Activated CD4-positive, alpha-beta memory T cell treated with anti-CD3 and anti-CD28 coated beads, Interleukin-2, amount 10 ng/mL, durations not matched to agents 7 days and 5 days (primary cell): ENCODE measurements at places on chromosomes 1 and 21.

DNA sequence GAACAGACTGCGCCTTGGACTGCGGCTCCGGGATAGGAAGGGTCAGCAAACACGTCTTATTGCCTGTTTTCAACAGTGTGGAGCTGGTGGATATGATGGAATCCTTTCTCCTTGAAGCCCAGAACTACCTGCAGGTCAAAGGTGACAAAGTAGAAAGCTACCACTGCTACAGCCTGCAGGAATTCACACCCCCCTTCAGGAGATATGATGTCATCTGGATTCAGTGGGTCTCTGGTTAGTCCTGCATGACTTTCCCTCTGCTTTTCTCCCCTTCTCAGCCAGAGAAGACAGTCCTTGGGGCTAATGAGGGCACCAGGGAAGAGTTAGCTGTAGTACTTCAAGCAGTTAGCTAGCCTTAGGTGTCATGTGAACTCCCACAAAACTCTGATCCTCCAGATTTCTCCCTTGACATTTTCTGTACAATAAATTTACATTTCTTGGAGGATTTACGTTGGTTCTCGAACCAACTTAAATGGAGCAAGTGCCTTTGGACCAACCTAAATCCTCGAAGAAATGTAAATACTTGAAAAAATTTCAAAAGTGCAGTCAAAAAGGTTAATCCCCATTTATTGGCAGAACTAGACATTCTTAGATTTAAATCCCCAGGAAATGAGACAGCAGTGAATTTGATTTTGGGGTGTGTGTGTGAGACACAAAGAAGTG is 20.9 kb downstream of the NTMT2 start:
- no peak for DNase-seq

GRCh38 chr1:69572921-69573320 is 5.2 kb downstream of the LRRC7 start:
- no peak for DNase-seq

- DNase-seq, result peak; percentile 53
Observed at GRCh38 chr1:89987159-89987819, 7.6 kb upstream of the ZNF326 start.

DNA sequence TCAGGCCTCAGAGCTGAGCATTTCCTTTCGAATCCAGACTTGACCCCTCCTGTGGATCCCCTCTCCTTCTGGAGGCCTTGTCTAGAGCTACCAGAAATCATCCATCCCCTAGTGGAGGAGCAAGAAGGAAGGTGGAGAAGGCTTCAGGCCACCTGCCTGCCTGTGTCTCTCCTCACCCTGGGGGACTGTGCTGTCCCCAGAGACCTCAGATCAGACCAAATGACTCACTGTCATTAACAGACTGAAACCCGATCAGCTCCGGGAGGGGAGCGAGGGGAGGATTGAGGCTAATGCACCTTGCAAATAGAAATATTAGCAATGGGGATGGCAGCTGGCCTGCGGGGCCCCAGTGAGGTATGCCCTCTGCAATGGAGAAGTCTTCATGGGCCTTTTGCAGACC is 2.1 kb downstream of the MYBPH start:
- DNase-seq, result no peak

DNA sequence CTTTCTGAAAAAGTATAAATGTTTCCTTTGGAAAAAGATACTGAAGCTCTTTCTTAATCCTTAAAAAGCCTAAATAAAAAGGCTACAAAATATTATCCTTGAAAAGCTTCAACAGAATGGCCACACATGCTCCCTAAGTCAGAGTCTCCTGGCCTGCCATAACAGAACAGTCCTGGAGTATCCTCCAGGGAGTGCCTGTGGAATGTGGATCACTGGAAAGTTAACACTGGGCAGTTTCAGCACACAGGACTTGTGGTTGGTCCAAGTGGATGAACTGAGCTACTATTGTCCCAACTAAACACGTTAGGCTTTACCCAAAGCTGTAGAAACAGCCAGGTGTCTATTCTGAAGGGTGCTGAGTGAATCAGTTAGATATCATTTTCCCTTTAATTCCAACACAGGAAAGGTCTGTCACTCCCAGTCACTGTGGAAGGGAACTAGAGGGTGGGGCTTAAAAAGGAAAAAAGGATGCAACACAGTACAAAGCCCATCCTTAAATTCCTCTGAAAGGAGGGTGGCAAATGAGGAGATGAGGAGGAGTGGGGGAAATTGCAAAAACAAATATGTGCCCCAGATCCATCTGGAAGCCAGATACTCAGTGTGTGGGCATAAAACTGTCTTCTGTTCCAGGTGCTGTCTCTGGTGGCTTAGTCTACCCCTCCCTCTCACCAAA is 196.3 kb upstream of the SPAG17 start:
- no peak for DNase-seq

DNA sequence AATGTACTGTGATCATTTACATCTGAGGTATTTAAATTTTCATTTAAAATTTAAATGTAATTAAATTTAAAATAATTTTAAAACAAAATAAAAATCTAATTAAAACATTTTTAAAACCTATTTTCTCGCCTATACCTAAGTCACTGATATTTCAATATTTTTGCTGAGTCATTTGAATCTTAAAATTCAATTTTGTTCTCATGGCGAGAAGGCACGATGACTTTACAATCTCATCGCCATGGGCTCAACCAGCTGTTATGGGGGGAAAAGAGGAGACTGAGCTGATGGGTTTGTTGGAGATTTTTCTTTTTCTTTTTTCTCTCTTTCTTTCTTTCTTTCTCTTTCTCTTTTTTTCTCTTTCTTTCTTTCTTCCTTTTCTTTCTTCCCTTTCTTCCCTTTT is 89.3 kb downstream of the PRDM16 start:
- DNase-seq, result no peak

- no peak for DNase-seq
Observed at GRCh38 chr1:73327180-73327793, 870.7 kb downstream of the LRRIQ3 start.

DNA sequence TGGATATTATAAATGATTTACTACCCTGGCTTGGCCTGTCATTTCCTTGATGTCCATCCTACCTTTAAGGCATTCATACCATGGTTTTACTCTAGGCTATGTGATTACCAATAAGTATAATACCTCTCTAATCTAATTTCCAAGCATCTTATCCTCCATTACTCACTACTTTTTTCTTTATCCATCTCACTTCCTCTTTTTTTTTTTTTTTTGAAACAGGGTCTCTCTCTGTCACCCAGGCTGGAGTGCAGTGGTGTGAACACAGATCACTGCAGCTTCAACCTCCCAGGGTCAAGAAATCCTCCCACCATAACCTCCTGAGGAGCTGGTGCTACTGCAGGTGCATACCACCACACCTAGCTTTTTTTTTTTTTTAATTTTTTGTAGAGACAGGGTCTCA is 39.9 kb downstream of the INKA2 start:
- DNase-seq, result no peak

- no peak for DNase-seq
Observed at GRCh38 chr1:204887846-204888245, 17.2 kb downstream of the NFASC start.

DNA sequence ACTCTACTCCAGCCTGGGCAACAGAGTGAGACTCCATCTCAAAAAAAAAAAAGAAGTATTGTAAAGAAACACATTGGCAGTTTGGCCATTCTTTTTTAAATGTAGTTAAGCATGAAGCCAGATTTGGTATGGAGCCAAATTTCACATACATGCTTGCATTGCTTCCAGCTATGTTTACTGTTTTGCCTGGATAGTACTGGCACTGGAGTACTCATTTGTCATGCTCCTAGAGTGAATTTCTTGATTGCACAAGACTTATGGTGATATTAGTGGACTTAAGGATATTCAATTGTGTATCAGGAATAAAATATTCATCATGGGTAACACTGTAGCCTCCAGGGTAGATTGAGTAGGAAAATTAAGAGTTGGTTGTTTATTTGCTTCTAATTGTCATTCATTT is 24.5 kb upstream of the SLC9A1 start:
- no peak for DNase-seq

DNA sequence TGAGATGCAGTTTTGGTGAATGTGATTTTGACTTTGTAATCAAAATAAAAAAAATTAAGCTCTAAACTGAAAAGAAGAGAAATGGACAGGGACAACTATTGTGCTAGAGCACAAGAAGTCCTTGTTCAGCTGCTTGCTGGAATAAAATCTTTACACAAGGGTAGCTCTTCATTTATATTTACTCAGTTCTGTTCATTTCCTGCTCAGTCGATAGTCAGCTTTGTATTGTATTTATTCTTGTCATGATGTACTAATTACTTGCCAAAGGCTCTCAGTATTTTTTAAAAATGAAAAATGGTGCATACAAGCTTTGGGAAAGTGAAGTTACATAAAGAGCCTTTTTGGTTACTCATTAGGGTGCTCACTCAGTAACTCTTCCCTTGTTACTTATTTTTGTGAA is 17.8 kb downstream of the F5 start:
- DNase-seq, result no peak

DNA sequence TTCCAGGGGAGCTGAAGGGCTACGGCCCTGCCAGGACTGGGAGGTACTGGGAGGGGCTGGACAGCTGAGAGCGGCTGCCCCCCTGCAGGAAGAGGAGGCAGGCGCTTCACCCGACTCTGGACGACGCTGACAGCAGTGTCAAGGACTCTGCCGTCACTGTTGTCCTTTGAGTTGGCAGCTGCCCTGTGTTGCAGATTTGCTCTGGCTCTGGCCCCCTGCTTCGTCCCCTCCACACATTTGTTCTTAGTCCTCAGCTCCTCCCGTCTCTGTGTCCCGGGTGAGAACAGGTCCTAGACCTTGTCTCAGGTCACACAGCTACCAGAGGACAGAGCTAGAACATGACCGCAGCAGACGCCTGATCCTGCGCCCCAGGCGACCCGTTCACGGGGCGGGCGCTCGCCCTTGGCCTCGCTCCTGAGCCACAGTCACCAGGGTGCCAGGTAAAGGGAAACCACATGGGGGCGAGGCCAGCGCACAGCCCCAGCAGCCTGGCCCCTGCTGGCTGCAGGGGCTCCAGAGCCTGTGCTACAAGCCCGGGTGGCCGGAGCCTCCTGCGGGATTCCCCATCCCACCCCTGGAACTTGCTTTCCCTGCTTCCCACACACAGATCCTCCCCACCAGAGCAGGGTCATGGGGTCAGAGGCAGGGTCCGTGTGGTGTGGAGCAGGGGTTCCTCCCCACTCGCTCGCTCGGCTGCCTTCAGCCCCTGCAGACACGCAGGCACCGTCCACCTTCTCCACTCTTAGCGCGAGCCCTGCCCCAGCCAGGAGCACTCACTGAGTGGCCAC is 10.7 kb upstream of the NPHP4 start:
- no peak for DNase-seq

- DNase-seq, result peak; percentile 26
Observed at GRCh38 chr1:167110586-167110985, 16.7 kb downstream of the STYXL2 start.

GRCh38 chr1:14168326-14169063 is 430.0 kb upstream of the KAZN start:
- no peak for DNase-seq

GRCh38 chr1:153565529-153566374 is at the start of gene S100A2:
Gene S100A2, minus strand, starts transcription at chr1:153565844. Its CDS starts 1,967 bp downstream, at chr1:153563877.
- DNase-seq, result peak; percentile 59

DNA sequence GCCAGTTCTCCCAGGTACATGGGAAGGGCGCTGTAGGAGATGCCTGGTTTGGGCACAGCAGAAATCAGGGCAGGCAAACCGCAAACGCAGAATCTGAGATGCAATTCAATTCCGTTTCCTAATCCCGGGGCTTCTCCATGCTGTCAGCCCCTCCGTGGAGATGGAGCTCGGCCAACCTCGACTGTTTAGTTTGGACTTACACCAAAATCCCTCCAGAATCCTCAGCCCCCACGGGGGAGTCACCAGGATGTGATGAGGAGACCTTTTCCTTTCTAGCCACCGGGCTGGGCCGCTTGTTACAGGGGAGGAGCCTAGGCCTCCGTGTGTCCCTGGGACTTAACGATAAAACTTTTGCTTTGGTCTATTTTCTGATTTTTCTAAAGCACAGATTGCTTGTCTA is 7.9 kb downstream of the SLC2A7 start:
- DNase-seq, result no peak

DNA sequence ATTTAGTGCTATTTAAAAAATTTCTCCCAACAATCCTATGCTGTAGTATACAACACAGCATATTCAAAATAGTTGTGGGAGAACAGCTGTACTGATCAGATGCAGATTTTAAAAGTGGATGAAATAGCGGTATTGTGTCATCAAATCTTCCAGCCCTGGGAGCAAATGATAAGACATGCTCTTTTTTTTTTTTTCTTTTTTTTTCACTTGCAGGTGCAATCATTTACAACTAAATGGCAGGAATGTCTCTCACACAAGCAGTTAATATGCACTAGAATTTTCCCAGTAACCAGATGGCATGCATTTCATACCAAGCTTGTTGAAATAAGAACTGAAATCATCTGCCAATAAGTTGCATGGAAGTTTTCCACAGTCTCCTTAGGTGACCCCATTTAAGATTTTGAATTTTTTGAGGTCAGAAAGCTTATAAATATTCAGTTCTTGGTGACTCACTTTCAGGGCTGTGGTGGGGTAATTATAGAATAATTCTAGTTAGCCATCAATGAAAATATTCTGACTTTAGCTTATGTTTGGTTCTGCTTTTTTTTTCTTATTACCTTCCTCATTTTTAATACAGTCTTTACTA is 623.9 kb upstream of the NR5A2 start:
- no peak for DNase-seq

GRCh38 chr1:75310067-75310466 is 175.9 kb downstream of the LHX8 start:
- DNase-seq, result no peak
